ENCODE measurements at places on chromosomes 11 and 22.
A peak's percentile ranks its signal among the peaks of the same experiment; 100 is the strongest.

GRCh38 chr11:15967166-15967565 is 389.2 kb downstream of the SOX6 start:
- DNase-seq = no peak

GRCh38 chr22:23380230-23380573 is 199.9 kb downstream of the IGLL1 start:
- no peak for DNase-seq

DNA sequence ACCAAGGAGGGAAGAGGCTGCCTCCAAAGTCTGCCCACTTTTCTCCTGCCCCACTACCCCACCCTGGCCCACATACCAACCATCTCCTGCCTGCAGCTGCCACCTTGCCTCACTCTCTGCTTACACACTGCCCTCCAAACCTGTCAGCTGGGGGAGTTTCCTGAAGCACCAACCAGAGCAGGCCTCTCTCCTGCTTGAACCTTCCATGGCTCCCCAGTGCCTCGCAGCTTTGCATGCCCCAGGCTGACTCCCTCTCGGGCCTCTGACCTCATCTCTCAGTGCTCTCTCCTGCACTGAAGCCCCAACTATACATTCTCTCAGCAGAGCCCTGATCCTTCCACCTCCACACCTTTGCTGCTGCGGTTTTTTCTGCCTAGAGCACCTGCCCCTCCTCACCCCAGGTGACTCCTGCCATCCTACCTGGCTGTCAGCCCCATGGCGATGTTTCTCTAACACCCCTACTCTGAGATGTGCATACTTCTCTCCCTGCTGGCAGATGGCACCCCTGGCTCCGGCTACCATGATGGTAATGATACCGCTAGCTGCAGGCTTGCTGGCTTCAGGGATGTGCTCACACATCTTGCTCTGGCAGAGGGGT is 43.5 kb downstream of the MN1 start:
- no peak for DNase-seq

DNA sequence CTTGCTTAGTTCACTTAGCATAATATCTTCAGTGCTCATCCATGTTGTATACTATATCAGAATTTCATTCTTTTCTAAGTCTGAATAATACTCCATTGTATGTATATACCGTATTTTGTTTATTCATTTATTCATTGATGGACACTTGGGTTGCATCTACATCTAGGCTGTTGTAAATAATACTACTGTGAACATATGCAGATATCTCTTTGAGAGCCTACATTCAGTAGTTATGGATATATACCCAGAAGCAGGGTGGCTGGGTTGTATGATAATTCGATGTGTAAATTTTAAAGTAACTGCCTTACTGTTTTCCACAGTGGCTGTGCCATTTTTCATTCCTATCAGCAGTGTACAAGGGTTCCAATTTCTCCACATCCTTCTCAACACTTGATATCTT is 116.5 kb downstream of the TMEM135 start:
- no peak for DNase-seq

DNA sequence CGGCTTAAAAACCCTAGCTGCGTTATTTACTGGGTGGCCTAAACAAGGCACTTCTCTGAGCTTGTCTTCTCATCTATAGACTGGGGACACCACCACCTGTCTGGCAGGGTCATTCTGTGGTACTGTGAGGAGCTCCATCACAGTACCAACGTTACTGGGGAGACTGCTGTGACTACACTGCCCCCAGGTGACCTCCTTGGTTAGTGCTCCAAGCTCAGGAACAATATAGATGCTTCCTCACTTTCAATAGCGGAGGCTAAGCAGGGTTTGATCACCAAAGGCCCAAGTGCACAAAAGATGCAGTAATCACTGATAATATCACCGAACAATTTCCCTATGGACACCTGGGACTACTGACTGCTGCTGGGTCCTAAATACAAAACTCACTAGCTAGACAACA is 18.8 kb downstream of the PRPF19 start:
- DNase-seq = peak; percentile 25

GRCh38 chr11:12408156-12408770 is 30.9 kb downstream of the PARVA start:
- no peak for DNase-seq

- no peak for DNase-seq
These were observed 10.9 kb downstream of the GAS2 start for GRCh38 chr11:22677153-22677903.

DNA sequence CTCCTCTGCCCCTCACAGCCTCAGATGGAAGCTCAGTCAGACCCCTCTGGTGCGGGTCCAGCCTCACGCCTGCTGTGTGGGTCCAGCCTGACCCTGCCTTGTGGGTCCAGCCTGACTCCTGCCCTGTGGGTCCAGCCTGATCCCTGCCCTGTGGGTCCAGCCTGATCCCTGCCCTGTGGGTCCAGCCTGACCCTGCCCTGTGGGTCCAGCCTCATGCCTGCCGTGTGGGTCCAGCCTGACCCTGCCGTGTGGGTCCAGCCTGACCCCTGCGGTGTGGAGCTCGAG is 445.3 kb downstream of the BRD1 start:
- DNase-seq = no peak

GRCh38 chr11:69320326-69320725 is 26.4 kb downstream of the MYEOV start:
- no peak for DNase-seq

DNA sequence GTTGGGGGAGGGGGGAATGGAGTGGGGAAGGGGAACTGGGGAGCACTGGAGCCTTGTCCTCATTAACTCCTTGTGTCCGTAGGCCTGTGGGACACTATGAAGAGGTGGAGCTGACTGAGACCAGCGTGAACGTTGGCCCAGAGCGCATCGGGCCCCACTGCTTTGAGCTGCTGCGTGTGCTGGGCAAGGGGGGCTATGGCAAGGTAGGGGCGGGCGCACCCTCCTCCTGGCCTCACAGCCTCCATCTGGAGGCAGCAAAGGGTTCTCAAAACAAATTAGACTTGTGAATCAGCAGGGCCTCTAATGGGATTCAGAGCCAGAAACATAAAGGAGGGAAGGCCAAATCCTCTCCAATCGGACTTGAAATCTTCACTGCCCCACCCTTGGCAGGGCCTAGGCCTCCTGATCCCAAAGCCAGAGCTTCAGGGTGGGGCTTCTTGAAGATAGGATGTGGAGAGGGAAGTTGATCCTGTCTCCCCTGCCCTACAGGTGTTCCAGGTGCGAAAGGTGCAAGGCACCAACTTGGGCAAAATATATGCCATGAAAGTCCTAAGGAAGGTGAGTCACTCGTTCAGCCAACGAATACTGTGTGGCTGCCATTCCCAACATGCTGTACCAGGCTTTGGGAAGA is 859 bp downstream of the RPS6KB2 start:
- DNase-seq = no peak

GRCh38 chr11:80365076-80365725 is 924.4 kb upstream of the TENM4 start:
- DNase-seq = no peak

DNA sequence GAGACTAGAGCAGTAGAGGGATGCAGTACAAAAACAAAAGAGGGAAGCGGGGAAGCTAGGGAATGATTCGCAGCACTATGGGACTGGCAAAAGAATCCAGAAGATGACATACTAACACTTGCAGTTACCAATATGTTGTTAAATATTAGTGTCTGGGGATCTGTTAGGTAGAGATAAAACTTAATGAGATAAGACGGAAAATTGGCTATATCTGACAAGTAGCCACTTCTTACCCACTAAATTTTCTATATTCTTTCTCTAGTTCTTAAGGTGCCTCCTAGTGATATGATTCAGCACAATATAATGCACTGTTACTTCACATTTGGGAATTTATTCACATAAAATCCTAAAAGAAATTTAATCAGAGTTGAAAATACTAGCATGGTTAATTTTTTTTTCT is 30.8 kb downstream of the CCDC90B start:
- no peak for DNase-seq

DNA sequence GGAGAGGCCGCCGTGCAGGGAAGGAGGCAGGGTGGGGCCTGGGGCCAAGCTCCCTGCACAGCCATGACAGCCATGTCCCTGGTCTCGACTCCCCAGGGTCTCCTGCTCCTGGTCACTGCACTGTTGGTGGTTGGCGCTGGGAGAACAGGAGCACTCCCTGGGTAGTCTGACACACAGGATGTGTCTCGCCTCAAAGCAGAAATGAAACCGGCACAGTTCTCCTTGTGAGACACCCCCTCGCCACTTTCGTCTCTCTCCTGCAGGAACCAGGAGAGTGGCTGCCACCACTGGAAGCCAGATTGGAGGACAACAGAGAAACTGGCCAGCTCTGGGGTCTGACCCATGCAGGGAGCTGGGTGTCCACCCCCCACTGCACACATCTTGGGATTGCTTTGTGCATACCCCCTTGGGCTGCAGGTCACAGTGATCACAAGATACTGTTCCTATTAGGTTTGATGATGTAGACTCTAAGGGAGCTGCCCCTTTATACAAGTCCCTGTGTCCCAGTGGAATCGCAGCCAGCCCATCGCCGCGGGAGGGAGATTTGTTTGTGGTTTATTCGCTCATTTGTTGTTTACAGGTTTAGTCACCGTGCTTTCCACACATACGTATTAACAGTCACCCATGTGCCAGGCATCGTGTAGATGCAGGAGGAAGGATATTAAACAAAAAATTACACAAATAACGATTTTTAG is 27.0 kb upstream of the YWHAH start:
- peak; percentile 6 for DNase-seq

- DNase-seq = no peak
These were observed 8.5 kb downstream of the TMEM132A start for GRCh38 chr11:60932605-60933356.

DNA sequence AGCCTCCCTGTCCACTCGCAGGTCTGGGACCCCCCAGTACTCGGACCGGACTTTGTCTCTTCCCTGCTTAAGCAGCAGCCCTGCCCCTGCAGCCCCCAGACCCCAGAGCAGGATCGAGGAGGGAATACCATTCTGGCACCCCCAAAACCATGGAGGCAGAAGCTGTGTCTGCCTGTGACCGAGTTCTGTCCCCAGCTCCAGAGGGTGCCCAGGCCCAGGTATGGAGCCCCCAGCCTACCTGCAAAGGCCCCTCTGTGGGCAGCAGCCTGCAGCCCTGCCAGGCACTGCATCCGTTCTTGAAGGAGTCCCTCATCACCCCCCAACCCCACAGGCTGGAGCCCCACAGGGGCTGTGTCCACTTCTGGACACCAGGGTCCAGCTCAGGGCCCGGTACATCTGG is 163.8 kb downstream of the BRD1 start:
- DNase-seq = no peak

DNA sequence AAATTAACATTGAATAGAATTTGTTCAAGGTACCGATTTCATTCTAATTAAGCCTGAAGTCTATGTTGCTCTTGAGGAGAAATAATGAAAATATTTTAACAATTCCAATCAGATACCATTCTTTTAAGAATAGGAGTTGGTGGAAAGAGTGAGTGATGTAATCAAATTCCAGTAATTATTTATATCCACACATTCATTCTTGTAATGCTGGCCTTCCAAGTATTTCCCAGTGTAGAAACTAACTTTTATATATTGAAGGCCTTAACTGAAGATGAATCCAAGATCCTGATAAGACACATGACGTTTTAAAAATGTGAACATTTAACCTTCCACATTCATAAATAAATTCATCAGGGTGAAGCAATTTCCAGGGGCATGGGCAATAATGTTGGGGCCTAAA is 36.6 kb upstream of the PAX6 start:
- no peak for DNase-seq
